ENCODE measurements at places on chromosomes 12 and 14.

GRCh38 chr14:88983755-88984154 is 159.3 kb downstream of the TTC8 start:
- DNase-seq: no peak

- no peak for DNase-seq
Observed at GRCh38 chr12:6373022-6373787, 2.2 kb downstream of the SCNN1A start.

DNA sequence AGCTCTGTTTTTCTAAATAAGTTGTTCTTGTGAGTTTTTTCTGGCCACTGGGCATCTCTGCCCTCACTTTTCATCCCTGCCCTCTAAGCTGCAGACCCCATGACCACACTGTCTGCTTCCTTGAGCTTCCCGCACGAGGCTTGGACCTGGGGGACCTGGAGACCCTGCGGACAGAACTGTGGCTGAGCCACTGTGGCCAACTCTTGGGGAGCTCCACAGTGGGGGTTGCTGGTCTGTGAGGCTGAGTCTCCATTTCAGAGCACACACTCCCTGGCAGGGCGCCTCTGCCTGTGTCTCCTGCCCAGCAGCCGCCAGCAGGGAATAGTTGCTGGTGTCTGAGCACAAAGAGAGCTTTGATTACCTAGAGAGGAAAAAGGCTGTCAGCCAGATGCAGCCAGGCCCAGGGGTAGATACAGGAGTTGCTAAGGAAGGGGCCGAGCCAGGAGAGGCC is 13.1 kb upstream of the RIN3 start:
- no peak for DNase-seq

DNA sequence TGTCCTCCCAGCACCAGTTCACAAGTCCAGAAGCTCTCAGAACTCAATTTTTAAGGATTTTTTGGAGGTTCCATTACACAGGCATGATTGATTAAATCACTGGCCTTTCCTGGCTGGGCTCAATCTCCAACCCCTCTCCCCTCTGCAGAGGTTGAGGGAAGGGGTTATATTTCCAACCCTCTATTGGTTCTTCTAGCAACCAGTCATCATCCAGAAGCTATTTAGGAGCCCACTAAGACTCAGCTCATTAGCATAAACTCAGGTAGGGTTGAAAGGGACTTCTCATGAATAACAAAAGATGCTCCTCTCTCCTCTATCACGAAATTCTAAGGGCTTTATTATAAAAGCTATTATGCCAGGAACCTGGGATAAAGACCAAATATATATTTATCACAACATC is 41.5 kb downstream of the SPPL3 start:
- no peak for DNase-seq

DNA sequence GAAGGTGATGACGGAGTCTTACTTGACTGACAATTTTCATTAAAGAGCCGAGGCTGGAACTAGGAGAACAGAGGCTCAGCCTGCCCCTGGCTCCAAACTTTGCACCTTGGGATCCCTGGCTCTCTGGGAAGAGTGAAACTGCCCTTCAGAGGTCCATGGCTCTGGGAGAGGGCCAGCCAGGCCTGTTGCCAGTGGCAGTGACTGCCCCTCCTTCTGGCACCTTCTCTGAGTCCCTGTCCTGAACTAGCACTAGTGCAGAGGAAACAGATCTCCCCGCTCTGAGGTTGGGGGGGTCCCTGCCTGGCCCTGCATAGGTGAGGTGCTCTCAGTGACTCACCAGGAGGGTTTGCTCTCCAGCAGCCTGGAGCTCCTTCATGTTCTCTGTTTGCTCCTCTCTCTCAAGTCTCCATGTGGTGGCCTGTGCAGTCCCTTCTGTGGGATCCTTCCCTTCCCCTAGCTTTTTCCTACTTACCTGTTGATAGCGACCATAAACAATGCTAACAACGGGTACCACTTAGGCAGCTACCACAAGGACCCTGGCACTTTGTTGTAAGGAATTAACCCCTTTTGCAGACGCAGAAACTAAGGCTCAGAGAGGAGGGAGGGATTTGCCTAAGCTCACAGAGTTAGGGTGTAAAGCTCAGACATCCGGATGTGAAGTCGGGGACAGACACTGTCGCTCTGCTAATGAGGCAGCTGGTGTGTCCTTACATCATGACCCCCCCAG is 22.4 kb downstream of the FAM222A start:
- DNase-seq: no peak

All from endothelial cell (in vitro differentiated cells).